NCI-H187 treated with DMSO at 0.1 percent for 48 hours (cell line): ENCODE measurements at places on chromosomes 3 and 15.

GRCh38 chr15:70447928-70448698 lies 315.2 kb downstream of the UACA start:
- DNase-seq: no peak

DNA sequence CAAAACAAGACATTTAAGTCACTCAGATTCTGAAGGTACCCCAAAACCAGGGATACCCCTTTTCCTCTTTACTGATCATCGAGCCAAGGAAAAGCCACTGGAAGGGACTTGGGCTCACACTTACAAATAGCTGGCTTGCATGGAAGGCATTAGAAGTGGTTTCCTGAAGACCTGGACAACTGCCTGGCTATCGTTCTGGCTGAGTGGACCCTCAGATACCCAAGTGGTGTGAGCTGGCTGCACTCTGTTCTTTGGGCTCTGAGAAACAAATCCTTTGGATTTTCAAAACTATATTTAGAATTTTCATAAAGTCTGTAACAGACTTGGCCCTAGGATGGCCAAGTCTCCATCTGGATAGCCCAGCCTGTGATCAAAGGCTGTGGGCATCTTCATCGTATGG lies 110.1 kb upstream of the CTDSPL start:
- no peak for DNase-seq

- no peak for DNase-seq
These were observed 77.4 kb downstream of the SEC22A start for GRCh38 chr3:123279121-123279520.

GRCh38 chr15:39323706-39324105 lies 257.2 kb upstream of the THBS1 start:
- DNase-seq: no peak

- DNase-seq: no peak
These were observed 68.9 kb upstream of the MNS1 start for GRCh38 chr15:56533731-56534403.

DNA sequence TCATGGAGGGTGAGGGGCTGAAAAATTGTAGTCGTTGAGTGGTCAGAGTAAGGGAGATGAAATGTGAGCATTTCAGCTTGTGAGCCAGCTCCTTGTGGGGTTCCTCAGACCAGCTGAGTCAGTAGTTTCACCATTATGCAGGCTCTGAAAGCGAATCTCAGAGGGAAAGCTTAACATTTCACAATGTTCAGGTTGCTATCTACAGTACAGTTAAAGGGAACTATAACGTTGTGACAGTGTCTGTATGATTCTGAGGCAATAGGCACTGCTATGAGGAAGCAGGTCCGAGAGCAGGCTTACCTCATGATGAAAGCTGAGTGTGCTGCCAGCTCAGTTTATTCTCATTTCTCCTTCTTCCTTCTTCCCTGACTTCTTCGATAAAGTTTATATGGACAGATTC lies 469.6 kb downstream of the EDEM1 start:
- no peak for DNase-seq

DNA sequence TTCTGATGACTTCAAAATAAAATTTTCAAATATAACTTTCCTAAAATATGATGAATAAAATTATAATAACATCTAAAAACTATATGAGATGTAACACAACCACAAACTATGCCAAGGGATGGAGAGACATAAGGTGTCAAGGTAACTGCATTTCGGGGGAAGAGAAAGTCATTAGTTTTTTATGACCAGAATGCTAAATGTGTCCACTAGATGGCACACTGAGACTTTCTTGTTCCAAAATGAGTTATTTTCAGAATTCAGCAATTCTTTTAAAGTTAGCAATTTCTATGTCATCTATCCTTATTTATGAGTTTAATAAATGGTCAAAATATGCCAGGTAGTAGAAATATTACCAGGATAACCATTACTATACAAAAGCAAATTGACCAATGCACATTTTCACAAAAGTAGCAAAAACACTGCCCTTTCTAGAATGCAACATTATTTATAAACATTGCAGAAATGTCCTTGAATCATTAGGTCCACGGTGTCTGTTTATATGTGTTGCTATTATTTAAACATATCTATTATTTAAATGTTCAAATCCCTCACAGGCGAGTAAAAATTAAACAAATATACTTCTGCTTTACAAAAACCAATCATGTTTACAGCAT lies 374.2 kb downstream of the PLCL2 start:
- no peak for DNase-seq

DNA sequence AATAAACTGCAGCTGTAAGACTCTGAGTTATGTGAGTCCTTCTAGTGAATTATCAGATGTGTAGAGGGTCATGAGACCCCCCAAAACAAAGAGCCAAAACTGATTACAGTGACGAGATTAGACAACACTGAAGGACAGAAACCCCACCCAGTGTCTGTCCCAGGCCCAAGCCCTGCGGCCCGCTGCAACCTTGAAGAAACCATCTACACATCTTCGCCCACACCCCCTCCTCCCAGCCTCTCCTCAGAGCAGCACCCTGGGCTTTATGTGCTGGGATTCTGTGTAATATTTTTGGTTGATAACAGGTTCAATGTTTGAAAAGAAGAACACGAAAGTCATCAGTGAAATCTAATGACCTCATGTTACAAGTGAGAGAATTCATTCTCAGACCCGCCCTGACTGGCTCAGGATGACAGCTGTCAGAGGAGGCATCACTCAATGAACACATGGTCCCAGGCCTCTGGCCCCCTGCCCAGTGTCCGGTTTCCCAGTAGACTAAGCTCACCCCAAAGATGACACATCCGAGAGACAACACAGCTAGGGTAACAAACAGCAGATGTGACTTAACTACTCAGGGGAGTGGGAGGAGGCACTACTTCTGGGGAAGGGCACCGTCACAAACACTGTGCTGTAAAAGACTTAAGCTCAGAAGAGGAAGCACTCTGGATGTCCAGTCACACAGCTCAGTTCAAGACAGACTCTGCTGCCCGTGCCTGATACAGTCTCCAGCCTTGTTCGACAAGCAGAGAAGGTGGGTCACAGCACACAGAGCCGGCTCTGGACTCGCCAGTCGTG lies 48.9 kb downstream of the NIPA2 start:
- DNase-seq: no peak

DNA sequence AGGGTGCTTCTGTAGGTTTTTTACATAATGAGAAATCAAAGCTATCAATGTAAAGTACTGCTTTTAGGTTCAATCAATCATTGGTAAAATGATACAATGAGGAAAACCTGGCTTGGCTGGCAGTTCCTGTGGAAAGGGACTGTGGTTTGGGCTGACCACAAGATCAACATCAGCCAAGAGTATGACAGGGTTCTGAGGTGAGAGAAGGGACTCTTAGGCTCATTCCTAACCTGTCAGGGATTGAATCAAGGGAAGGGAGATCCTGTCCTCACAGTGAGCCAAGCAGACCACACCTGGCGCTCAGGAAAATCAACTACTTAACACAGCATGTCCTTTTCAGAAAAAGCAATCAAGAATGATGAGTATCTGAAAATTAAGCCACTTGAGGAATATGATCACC lies 111.1 kb downstream of the MAGI1 start:
- DNase-seq: peak; percentile 78

- DNase-seq: no peak
These were observed 66.2 kb upstream of the CORO2B start for GRCh38 chr15:68512598-68512997.

DNA sequence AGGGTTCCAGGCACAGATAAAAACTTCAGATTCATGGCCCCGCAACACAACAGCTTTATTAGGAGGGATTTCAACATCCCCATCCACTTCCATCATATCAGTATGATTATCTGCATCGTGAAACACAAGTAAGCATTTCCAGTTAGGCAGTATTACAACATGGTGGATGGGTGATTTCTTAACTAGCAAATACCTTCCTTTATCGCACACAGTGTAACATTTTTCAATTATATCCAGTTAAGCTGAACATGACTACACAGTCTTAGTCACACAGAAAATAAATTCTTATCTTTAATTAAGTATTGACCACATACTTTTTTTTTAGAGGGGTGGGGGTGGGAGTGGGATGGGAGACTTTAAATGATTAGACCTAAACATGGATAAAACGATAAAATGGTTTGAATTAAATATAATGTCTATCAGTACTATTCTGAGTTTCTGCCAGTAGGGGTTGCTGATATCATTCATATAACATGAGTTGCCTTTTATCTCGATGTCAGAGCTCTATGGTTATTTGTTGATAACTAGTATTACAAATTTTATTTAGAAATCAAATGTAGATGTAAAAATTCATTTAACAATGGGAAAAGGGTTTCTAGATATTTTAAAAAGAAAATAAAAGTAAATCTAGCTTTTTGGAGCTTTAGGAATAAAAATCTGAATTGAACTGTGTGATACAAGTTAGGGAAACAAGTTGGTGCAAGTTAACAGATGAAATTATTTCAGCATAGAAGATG lies 146.6 kb downstream of the TBL1XR1 start:
- peak; percentile 43 for DNase-seq

DNA sequence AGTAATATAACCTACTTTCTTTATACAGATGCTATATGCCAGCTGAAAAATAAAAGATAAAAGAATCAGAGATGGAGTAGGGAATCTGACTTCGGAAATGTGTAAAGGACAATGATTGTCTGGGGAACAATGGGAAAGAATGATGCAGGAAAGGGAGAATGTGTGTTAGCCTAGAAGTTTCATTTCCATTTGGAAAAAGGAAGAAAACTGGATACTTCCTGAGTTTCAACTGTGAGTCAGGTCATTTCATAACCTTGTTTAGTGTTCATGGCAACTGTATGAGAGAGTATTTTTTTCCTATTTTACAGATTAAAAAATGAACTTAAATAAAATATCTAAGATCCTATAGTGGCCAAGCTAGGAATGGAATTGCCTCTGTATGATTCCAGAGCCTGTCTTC lies 261.3 kb upstream of the NECTIN3 start:
- DNase-seq: no peak

GRCh38 chr3:123283074-123283473 lies 81.3 kb downstream of the SEC22A start:
- DNase-seq: no peak

DNA sequence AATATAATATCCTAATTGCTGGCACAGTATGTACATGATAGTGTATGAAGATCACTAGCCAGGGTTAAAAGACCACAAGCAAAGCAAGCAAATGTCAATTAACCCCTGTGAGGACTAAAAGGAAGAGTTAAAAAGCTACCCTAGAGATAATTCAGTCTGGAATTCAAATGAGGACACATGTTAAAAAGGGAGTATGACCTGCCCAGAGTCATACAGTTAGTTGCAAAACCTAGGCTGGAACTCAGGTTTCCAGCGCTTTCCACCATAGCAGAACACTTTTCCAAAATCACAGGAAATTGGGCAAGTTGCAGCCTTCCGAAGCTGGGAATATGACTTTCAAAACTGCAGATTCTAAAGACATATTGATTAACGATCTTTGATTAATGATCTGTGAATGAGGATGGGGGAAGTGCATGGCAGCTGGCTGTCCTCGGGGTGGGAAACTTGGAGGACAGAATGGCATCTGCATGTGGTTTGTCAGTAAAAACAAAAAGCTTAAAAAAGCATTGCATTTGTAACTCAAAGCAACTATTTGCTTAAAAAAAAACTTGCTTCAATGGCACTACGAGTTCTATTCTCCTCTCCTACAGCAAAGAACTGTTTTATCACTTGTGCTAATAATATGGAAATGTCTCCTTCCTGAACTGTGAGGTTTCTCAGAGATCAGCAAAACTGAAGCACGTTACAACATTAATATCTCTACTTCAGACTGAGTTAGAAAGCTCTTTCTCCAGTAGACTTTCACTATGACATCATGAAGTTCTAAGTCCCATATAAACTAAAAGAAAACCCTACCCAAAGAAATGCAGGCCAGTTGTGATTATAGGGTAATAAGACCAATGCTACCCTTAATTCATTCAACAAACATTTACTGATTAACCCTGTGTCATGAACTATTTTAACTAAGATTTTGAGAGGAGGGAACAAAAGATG lies 46.2 kb downstream of the IGSF11 start:
- no peak for DNase-seq

DNA sequence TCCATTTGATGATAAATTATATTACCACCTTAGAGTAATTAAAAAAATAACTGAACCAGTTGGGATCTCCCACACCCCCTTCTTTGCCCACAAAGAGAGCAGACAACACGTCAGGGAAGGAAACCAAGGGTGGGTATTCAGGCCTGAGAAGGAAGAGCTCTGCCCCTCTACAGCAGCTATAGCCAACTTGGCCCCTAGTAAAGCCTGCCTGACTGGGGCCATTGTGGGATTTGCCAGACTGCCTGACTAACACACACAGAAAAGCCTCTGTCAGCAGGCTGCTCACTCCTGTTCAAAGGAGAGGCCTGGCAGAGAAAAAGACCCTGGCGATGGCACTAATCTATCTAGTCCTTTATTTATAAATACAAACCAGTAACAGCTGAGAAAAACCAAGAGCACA lies 41.4 kb downstream of the ATP8B4 start:
- no peak for DNase-seq

GRCh38 chr3:14980689-14981088 lies 33.3 kb downstream of the NR2C2 start:
- DNase-seq: no peak

- DNase-seq: no peak
These were observed 46.9 kb downstream of the ARHGEF3 start for GRCh38 chr3:56754741-56755417.

DNA sequence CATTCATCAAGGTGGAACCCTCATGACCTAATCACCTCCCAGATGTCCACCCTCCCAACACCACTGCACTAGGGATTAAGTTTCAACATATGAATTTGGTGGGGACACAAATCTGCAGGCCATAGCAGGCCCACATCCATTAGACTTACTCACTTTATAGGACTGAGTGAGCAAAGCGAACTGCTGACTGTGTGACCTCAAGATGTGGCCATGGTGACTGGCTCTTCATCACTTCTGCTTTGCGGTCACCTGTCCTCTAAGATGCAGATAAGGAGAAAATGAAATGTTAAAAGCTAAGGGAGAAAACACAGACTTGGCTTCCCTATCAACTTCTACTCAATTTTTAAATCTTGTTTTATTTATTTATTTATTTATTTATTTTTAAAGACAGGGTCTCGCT lies 14.5 kb upstream of the DCP1A start:
- no peak for DNase-seq

GRCh38 chr3:50327943-50328691 lies at the start of gene TUSC2:
Gene TUSC2, minus strand, starts transcription at chr3:50328223. Its CDS starts 124 bp downstream, at chr3:50328099.
- DNase-seq: peak; percentile 42

DNA sequence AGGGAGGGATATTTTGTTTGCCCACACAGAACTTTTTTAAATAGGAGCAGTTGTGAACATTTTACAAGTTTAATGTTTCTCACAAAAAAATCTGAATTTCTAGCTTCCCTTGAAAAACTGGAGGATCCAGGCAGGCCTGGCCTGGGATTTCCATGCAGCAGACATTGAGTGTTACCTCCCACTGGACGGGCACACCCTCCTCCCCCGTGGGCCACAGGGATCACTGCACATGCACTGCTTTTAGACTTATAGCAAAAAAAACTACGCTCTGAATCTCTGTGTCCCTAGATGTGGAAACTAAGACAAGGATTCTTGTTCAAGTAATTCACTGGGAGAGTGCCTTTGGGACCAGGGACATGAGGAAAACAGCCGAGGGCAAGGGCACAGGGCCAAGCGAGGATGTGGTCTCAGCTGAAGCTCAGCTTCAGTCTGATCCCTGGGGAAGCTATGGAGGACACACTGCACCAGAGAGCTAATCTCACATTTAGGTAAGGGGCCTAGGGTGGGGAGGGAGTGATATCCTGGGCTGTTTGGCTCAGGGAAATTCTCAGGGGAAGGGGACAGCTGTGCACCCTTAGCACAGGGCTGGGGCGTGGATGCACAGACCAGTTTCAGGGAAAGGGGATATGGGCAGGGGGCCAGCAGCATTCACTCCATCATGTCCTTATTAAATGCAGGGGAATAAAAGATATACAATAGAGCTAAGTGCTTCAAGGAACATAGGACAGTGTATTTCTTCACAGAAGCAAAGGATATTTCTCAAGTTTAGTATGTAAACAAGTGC lies 46.0 kb downstream of the FSIP1 start:
- no peak for DNase-seq
